ENCODE measurements at places on chromosomes 11 and 22.

GRCh38 chr11:14454861-14455632, 44.6 kb downstream of the COPB1 start:
- DNase-seq, result no peak

DNA sequence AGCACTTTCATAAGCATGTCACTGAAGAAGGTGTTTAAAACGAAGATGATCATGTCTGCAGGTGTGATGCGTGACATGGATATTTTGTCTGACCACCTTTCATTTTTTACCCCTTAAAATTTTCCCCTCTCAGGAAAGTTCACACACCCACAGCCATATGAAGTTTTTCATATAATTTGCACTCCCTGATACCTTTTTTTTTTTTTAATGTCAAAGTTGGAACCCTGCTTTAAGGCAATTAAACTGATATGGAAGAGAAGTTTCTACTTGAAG, 104.6 kb downstream of the ATXN10 start:
- DNase-seq, result no peak

GRCh38 chr11:58631378-58631777, 8.9 kb downstream of the CNTF start:
- no peak for DNase-seq

GRCh38 chr22:50058906-50059880, 1.1 kb upstream of the TTLL8 start:
- DNase-seq, result peak; percentile 19

GRCh38 chr11:64035576-64035975, at the start of gene FLRT1:
TSS of gene FLRT1 (plus strand) at chr11:64035931. CDS start at chr11:64116268, 80,337 bp downstream.
- DNase-seq, result no peak

DNA sequence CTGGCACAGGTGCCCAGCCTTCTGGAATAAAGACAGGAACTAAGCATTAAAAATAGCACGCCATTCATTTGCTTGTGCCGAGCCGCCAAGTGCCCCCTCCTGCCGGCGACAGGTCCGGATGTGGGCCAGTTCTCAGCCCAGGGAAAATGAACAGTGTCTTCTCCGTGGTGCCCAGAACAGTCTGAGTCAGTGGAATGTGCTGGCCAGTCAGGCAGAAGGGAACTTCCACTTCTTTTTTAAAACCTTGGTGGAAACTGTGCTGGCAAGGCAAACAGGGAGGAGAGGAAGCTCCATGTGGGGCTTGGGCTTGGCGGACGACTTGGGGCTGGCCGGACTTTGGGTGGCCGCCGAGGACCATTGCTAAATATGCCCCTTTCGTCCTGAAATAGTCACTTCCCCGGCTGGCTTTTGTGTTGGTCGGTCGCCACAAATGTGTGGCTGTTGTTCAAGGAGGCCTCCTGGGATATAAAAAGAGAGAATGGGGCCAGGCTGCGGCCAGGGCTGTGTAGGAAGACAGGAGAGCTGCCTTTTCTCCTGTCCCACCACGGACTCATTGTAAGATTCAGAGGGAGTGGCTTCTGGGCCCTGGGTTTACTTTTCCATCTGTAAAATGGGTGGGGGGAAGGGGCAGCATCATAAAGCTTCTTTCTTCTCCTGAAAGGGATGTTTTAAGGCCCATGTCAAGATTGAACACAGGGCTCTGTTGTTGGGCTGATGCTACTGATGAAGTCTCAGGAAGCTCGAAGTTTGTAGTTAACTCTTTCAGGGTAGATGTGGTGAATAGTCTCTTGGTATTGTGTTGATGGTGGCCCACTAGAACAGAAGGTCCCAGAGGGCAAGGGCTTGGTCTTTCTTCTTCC, 101.0 kb downstream of the PTPRJ start:
- no peak for DNase-seq

DNA sequence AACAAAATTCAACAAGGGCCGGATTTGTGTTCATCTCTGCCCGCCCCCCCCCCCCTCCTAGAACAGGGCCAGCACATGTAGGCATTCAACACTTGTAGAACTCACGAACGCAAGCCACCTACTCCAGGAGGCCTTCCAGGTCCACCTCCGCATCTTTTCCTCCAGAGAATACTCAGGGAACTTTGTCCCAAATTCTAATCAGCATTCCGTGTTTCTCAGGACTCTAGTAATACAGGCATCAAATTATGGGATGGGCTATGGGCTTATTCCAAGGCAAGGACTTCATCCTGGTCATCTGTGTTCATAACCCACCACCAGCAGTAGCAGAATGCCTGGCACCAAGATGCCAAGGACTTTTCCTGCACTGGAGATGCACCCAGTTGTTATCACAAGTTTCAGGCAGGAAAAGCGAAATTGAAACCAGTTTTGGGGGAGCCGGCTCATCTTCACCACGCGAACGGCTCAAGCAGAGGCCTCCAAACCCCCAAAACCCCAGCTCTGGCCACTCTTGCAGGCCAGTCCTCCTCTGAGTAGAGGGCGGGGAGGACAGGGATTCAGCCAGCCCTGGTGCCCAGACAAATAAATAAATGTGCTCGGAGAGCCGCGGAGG, 462 bp downstream of the UBE2L6 start:
- DNase-seq, result no peak

Measured in NCI-H1436 treated with DMSO at 0.1 percent for 48 hours (cell line).